Hair follicular keratinocyte (primary cell): ENCODE measurements at places on chromosomes 13 and 19. TPM values are rescaled to one million over a fixed set of nuclear protein-coding genes. Genes with fewer than 3 reads are reported as not detected.

Gene PEAK3
- total RNA-seq, result not detected in 2 replicates

Gene OR7D2
- under 0.01 TPM in 1 of 2 replicates, not detected in the other for total RNA-seq

Gene BICRA
- total RNA-seq, result 5.9 and 6.0 TPM in 2 replicates

Gene ZNF880
- total RNA-seq, result 15.7 and 22.9 TPM in 2 replicates

Gene MED26
- total RNA-seq, result 4.5 and 8.0 TPM in 2 replicates

Gene PRRG2
- total RNA-seq, result 5.7 and 8.2 TPM in 2 replicates

Gene GFY
- total RNA-seq, result not detected in 2 replicates

Gene ZNF582
- 1.7 and 1.9 TPM in 2 replicates for total RNA-seq

Gene TYROBP
- not detected in 2 replicates for total RNA-seq

Gene PNMA8C
- total RNA-seq, result not detected in 2 replicates

Gene EFNA2
- not detected in 2 replicates for total RNA-seq

Gene GRWD1
- total RNA-seq, result 35.2 and 40.9 TPM in 2 replicates

Gene SMIM24
- not detected in 2 replicates for total RNA-seq

Gene IGFL3
- total RNA-seq, result 0.30 and 0.78 TPM in 2 replicates

Gene IZUMO4
- total RNA-seq, result 0.70 and 1.1 TPM in 2 replicates

Gene ZNF626
- total RNA-seq, result 6.9 and 7.3 TPM in 2 replicates

Gene MISP
- total RNA-seq, result 7.2 and 12.6 TPM in 2 replicates

Gene PCDH8
- total RNA-seq, result not detected in 2 replicates

Gene GJA3
- 0.11 and 0.78 TPM in 2 replicates for total RNA-seq

Gene ZNF253
- 1.1 and 2.2 TPM in 2 replicates for total RNA-seq

Gene CCNE1
- 11.6 and 12.4 TPM in 2 replicates for total RNA-seq

Gene GPR18
- not detected in 2 replicates for total RNA-seq

Gene RXFP2
- not detected in 2 replicates for total RNA-seq

Gene SULT2B1
- total RNA-seq, result 1.5 and 1.6 TPM in 2 replicates
